ENCODE measurements at places on chromosomes 1 and 21.

DNA sequence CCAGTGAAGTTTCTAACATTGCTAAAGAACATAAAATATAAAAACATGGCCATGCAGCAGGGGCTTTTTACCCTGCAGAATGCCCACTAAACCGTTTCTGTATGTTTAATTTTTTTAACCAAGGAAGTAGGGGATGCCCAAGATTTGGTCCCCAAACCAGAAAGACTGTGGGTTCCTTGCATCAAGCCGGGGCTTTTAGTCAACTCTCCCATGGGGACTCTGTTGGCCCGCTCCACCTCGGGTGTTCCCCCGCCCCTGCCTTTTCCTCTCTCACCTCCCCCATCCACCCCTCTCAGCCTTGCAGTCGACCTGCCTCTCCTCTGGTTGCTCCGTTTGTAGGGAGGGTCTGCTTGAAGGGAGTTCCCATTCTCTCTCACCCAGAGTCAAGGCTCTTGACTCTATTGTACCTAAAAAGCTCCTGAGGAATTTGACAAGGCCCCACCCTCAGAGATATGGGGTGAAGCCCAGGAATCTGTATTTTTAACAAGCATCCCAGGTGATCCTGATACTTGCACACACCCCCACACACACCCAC lies 117.5 kb downstream of the TOMM20 start:
- DNase-seq: no peak

DNA sequence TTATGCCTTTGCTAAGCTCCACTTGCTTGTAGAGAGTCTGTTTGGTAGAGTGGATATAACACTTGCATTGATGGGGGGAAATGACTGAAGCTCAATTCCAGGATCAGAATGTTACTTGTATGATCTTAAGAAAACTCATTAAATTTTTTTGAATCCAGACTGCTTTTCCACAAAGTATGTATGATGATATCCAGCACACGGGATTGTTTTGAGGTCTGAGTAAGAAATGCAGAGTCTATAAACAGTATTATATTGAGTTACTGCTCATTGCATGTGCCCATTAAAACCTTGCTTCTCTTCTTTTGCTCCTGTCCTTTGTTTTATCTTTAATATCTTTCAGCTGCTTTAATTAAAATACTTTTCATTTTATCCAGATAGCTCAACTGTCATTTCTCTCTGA lies 570.4 kb upstream of the ZRANB2 start:
- DNase-seq: no peak

- no peak for DNase-seq
Observed at GRCh38 chr1:43220905-43221778, 48.6 kb upstream of the TMEM125 start.

DNA sequence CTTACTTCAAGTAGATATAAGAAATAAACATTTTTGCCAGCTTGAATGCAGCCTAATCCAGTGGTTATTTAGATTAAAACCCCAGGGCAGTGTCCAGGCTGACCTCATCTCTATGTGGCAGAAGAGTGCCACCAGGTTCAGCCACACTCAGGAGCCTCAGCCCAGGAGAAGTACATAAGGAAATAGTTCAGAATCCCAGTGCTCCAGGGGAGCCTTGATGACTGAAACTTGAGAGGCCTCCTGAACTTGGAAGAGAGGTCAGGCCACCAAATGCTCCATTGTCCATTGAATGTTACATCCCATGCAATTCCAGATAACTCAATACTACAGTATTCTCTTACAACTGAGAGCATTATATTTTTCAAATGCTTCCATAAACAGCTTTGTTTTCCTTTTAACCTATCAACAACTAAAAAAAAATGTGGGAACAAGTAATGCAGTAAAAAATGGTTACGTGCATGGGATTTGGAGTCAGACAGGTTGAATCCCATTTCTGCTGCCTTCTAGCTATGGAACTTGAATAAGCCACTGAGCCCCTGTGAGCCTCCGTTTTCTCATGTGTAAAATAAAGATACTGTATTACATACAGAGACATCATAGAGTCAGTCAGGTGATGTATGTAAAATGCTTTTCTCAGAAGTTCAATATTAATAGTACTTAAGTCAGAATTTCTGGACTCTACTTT lies 248.0 kb downstream of the PLPP3 start:
- DNase-seq: no peak

GRCh38 chr21:41147096-41147978 lies 20.6 kb upstream of the BACE2 start:
- no peak for DNase-seq

- no peak for DNase-seq
Observed at GRCh38 chr1:180249725-180250498, 19.8 kb downstream of the LHX4 start.

DNA sequence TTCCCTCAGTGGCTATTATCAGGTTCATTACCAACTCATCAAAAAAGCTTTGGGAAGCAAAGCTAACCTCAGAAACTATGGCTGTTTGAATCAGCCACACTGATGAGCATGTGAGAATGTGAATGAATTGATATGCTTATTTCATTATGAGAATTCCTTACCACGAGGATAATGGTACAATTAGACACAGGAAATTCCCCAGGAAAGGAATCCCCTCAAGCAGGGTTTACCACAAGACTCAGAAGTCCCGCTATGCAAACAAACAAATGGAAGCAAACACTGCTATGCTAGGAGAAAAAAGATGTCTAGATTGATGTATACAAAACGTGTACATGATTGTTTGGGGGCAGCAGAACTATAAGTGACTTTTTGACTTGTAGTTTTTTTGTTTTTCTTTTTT lies 205.0 kb downstream of the HMCN1 start:
- DNase-seq: no peak

GRCh38 chr1:187920976-187921375 lies 1092.2 kb downstream of the PLA2G4A start:
- no peak for DNase-seq

DNA sequence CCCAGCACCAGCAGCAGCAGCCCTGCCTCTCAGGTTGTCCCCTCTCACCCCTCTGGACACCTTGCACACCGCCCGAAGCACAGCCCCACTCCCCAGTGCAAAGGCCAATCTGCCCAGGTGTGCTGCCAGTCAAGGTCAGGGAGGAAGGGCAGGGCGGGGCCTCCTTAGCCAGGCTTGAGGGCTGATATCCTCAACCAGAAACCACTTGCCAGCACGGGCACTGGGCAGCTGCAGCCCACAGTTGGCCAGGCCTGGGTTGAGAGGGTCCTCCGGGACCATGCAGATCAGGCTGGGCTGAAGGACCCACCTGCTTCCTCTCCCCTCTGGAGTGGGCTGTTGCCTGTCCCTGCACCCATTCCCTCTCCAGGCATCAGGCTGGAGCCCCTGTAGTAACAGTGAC lies 588.3 kb downstream of the NPHP4 start:
- DNase-seq: no peak

- DNase-seq: no peak
Observed at GRCh38 chr1:85601901-85602300, 21.3 kb downstream of the CCN1 start.

DNA sequence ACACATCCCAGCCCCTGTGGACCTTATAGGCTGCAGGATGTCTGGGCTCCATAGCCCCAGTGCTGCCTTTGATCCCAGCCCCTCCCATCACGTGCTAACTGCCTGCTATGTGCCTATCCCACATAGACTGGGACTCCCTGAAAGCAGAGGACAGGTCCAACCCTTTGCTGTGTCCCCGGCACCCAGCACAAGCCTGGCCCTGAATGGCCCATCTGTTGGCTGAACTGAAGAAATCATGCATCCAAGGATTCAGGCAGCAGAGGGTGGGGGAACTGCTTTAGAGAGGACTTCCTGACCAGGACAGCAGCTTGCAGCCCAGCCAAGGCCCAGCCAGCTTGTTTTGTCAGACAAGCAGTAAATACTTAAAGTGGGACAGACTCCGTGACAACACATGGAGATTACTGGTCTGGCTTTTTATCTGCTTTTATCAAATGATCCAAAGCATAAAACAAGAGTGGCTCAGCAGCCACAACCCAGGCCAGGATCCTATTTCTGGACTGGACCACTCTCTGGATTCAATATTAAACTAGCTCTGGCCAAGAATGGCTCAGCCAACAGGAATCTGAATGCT lies 69.3 kb downstream of the GLIS1 start:
- no peak for DNase-seq

- DNase-seq: no peak
Observed at GRCh38 chr1:9586147-9586766, 2.5 kb upstream of the TMEM201 start.

GRCh38 chr1:25744636-25745425 lies 55.2 kb upstream of the SELENON start:
- no peak for DNase-seq

DNA sequence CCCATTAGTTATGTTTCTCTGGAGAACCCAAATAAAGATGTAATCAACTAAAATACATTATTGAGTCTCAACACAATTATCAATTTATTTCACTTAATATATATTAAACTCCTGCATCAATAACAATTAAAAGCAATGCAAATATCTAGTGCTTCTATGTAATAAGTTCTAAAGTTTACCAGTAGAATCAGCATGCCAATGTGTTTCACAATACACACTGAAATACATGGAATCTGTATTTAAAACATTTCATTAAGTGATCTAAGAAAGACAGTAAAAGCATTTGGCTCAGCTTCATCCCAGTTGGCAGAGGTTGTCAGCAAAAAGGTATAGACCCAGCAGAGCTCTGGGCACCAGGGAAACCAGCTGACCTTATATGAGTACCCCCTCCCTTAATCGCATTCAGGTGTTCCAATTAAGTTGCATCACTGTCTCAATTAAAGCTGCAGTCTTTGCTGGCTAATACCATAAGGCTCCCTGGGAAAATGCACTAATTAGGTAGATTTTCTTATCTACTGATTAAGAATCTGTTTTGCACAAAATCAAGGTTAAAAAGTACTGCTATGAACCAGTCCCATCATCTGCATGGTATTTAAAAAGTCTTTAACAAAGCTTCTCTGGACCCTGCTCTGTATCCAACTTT lies 63.1 kb downstream of the NIBAN1 start:
- DNase-seq: no peak

- DNase-seq: no peak
Observed at GRCh38 chr1:14607295-14607694, 8.8 kb downstream of the KAZN start.

- no peak for DNase-seq
Observed at GRCh38 chr1:10242811-10243210, 32.4 kb downstream of the KIF1B start.

DNA sequence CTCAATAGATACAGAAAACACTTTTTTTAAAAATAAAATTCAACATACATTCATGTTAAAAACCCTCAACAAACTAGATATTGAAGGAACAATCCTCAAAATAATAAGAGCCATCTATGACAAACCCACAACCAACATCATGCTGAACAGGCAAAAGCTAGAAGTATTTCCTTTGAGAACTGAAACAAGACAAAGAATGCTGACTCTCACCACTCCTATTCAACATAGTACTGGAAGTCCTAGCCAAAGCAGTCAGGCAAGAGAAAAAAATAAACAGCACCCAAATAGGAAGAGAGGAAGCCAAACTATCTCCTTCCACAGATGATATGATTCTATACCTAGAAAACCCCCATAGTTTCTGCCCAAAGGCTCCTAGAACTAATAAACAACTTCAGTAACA lies 46.2 kb upstream of the IVNS1ABP start:
- no peak for DNase-seq

GRCh38 chr1:80776266-80776665 lies 1024.5 kb upstream of the ADGRL2 start:
- DNase-seq: no peak

DNA sequence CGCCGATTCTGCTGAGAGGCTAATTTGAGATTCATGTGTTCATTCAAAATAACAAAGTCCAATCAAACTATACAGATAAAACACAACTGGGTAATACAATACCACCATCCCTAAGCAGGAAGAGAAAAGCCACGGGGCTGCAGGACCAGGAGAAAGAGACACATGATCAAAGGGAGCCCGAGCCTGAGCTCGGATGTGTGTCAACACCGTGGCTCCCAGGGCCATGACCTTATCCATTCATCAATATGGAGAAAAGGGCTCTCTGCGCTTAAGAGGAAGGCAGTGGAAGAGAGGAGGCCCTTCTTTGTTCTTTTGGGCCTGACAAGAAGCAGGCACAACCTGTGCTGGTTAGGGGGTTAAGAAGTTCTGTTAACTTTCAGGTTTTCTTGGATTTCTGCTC lies 56.7 kb downstream of the HUNK start:
- no peak for DNase-seq

GRCh38 chr1:79006564-79006963 lies at the start of gene ADGRL4:
ADGRL4 (minus strand) TSS chr1:79006730; CDS start chr1:79006654, 76 bp downstream.
- no peak for DNase-seq

DNA sequence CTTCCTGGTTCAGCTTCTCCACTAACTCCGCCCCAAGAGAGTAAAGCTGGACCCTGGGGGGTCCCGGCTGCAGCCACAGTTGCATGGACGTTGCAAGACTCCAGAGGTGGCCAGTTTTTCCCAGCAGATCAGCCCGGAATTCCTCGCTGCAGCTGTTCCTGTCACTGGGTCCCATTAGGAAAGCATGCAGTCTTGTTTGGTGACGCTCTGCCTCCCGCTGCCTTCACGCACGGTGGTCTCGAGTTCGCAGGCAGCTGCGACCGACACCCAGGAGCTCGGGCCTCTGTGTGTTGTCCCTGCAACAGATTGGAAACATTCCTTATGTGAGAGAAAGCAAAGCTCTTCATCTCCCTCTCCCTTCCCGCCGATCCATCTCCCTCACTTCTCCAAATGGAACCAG lies 162.8 kb downstream of the PRDM16 start:
- no peak for DNase-seq

DNA sequence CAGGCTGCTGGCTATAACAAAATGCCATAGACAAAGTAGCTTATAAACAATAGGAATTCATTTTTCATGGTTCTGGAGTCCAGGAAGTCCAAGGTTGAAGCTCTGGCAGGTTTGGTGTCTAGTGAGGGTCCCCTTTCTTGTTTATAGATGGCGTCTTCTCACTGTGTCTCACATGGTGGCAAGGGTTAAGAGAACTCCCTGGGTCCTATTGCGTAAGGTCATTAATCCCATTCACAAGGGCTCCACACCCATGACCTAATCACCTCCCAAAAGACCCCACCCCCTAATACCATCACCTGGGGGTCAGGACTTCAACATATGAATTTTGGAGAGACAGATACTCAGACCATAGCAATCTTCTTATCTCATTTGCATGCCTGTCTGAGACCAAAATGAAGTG lies 108.9 kb upstream of the USP25 start:
- DNase-seq: no peak

- no peak for DNase-seq
Observed at GRCh38 chr1:119359730-119360129, 8.9 kb upstream of the HAO2 start.

GRCh38 chr1:178810585-178810984 lies 60.3 kb downstream of the ANGPTL1 start:
- no peak for DNase-seq

- DNase-seq: no peak
Observed at GRCh38 chr1:165174491-165174890, 182.0 kb downstream of the LMX1A start.

DNA sequence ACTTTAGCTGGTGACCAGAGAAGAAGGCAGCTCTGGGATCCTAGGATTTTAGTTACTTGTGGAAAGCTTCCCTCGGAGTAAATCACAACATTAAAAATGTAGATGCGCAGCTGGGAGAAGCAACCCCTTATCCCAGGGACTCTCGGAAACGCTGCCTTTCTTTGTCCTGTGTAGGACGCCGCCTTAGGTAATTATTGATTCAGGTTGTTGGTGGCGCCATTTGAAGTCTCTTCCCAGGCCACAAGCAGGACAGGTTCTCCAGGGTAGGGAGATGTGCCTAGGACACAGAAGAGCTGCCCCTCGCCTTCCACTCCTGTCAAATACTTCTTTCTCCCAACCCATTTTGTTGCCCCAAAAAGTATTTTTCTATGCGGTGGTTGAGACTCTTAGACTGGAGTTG lies 10.3 kb downstream of the SLC37A1 start:
- DNase-seq: no peak

- DNase-seq: peak; percentile 81
Observed at GRCh38 chr1:235011599-235012435, 116.8 kb downstream of the TOMM20 start.

Measured in activated CD8-positive, alpha-beta memory T cell treated with anti-CD3 and anti-CD28 coated beads for 1 hour (primary cell).